ENCODE measurements at places on chromosomes 7 and 10. TPM values are rescaled to one million over a fixed set of nuclear protein-coding genes. Genes with fewer than 3 reads are reported as not detected.

The ARID5B gene
- 120 TPM for total RNA-seq

DNA sequence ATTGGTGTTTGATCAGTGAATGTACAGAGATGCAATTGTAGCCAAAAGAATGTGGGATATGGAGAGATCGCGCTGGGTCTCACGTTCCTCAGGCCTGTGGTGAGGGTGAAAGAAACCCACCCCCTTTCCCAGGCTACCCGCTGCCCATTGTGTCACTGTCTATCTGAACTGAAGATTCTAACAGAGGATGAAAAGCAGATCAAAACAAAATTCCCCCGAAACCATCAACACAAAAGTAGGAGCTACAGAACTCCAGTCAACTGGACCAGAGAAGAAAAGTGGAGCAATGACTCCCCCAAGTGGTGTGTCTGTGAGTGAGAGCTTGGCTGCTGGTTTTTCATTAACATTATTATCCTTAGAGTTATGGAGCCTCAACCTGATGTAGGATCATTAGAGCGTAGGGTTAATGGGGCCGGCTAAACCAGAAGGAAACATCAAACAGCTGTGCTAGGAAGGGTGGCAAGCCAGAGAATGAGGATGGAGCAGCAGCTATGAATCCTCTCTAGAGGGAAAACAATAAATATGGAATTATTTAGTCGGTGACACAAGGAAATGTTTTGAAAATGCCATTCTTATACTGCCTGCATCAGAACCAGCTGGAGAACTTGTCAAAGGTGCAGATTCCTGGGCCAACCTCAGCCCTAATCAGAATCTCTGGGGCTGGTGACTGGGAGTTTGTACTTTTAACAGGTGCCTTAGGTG, 38.3 kb downstream of the AKR1B1 start:
- peak; percentile 69 for DNase-seq

- DNase-seq: no peak
Measured at GRCh38 chr10:9577746-9578145, 1439.9 kb upstream of the CELF2 start.

- peak; percentile 41 for DNase-seq
Measured at GRCh38 chr7:39602351-39602750, 21.0 kb upstream of the RALA start.

GRCh38 chr7:50664461-50664922, 99.3 kb upstream of the DDC start:
- peak; percentile 75 for DNase-seq

DNA sequence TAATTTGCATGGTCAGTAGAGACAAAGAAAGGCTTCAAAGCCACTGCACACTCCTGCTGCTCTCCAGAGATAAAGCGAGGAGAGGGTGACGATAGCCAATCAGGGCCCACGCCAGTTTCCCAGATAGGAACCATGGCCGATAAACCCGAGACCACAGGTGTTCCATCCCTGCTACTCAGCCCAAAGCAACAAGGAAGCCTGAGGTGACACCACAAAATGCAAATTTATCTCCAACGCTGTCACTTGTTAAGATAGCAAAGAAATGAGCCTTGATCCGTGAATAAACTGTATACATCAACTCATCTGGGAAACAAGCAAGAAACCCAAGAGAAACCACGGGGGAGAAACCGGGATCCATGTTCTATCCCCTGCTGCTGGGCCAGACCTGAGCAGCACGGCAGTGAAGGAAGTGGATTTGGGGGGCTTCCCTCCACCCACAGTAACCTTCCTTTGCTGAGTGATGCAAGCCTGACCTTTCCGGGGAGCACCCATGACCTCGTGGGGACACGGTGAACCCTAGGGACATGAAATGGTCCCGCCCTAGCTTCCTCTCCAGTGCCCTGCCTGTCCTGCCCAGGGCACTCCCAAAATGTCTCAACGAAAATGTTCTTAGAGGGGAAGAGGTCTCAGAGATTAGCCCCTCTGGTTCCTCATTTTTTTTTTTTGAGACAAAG, 164.6 kb downstream of the PTPRN2 start:
- DNase-seq: no peak

GRCh38 chr7:82442492-82443035, 1.0 kb downstream of the CACNA2D1 start:
- DNase-seq: no peak

- no peak for DNase-seq
Measured at GRCh38 chr10:69068549-69068948, 19.4 kb upstream of the SRGN start.

- DNase-seq: no peak
Measured at GRCh38 chr10:133277277-133277992, 767 bp upstream of the ADAM8 start.

DNA sequence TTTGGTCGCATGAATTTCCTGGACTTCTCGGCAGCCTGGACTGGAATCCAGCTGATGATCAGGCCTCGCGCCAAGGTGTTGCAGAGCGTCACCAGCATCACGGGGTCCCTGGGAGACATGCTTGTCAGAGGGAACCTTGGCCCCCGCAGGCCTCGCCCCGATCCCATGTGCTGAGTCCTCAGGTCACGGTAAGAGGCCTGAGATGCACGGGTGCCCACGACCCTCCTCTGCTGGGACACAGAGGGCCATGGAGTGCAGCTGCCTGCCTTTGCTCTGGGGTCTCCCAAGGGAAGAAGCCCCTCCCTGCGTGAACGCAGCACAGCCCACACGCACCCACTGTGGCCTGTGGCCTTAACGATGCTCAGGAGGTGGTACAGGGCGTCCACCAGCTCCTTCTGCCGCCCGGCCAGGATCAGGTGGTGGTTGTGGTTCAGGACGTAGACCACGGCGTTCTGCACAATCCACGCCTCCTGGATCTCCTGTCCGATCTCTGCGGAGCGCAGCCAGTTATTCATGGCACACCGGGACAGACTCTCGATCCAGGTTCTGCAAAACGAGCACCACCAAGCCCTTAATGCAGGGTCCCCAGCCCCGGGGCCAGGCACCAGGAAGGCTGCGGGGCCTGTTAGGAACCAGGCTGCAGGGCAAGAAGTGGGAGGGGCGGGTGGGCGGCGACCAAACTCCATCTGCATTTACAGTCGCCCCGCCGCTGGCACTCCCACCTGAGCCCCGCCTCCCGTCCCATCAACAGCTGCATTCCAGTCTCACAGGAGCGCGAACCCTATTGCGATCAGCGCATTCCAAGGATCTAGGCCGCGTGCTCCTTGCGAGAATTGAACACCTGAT, 29.4 kb downstream of the CFAP46 start:
- DNase-seq: no peak

The PTPRN2 gene
- 0.24 TPM for total RNA-seq
